Neural progenitor cell (in vitro differentiated cells): ENCODE measurements at places on chromosomes 1 and 21.

DNA sequence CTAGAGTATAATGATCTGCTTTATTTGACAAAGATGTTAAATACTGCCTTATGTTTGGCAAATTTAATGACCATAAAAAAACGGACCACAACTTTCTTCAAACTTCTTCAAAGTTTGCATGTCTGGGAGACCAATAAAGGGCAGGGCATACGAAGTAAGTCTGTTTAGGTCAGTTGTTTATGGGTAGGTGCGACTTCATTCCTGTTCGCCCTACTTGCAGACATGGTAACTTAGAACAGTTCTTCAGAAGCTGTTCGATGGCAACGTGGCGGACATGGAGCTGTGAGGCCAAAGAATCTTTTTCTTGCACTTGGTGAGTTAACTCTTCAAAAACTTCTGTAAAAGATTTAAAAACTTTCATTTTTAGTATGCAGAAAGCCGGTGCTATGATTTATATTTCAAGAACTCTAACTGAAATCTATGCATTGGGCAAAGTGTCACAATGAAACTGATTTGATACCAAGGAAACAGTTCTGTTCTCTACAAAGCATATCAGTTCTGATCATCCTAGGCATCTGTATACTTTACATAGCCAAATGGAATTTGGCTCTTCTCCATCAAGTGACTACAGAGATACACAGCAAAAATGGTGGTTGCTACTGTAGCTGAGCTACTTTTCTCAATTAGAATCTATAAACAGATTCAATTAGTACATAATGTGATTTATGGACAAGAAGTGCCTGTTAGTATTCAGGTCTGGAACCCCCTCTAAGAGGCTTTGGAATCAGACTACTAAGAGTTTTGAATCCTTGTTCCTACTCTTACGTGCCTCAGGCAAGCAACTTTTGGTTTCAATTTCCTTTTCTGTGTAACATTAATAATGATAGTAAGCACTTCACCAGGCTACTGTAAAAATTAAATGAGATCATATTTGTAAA, 25.7 kb downstream of the C21orf91 start:
- DNase-seq = no peak

- no peak for DNase-seq
Observed at GRCh38 chr21:29704719-29705118, 235.1 kb downstream of the GRIK1 start.

DNA sequence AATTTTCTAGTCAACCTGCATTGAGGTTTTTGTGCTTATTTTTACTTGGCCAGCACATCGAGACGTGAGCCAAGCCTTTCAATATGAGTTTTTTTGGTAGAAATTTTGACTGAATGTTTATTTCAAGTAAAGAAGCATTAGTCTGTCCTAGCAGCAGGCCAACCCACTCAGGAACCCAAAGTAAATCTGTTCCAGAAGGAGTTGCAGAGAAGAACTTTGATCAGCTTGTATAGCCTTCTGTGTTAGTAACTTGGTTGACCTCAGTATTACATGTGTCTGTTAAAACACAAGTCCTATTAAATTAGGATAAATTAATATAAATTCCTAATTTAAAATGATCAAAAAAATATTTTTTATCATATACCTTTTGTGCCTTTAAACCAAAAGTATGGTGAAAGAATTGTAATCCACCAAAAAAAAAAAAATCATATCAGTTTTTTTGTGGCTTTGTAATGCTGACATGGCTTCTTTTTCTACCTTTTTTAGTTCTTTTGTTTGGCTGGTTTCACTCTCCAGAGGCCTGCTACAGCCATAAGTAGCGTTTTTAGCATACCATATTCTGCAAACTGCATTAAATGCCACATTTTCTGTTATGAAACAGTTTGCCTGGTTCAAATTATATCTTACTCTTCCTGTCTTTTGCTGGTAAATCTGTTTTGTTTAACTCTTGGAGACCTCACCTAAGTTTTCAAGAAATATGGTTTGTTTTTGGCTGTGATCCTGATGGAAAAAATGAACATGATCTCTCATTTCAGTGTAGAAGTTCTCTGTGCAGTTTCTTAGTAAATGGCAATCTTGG, 39.5 kb downstream of the ATF6 start:
- no peak for DNase-seq

- DNase-seq = no peak
Observed at GRCh38 chr1:58338081-58338480, 208.4 kb downstream of the OMA1 start.

GRCh38 chr1:37755290-37755689, 9.6 kb downstream of the EPHA10 start:
- no peak for DNase-seq

GRCh38 chr21:23690316-23690715, 1917.0 kb downstream of the MRPL39 start:
- DNase-seq = no peak

DNA sequence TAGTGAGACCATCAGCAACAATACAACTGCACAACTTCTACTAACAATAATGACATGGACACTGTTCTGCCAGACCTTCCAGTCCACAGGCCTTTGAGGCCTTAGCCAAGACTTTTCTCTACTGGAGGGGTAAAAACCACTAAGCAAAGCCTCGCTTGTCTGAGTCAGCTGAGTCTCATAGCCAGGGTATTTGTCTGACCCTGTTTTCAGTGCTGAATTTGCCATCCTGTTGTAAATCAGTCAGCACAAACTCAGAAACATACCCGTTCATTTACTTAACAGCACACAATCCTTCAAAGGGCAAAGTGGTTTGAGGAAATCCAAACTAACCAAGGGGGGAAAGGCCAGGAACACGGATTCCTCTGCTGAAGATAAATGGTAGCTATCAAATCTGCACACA, 537.8 kb downstream of the SMYD3 start:
- no peak for DNase-seq

GRCh38 chr1:236716160-236716559, 29.9 kb downstream of the ACTN2 start:
- no peak for DNase-seq

DNA sequence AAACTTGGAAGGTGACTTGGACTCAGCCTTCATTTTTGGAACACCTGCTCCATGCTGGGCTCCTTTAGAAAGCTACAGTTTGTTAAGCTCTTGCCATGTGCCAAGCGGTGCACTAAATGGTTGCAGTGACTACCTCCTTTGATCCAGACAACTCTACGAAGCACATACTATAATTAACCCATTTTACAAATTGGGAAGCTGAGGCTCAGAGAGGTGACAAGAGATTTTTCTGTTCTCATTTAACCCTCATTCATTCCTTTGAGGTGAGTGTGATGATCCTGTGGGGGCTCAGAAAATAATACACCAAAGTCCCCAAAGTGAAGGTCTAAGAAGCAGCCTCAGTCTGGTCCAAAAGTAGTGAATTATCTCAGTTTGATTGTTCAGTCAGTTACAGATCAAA, 1.6 kb upstream of the PAQR7 start:
- DNase-seq = no peak

GRCh38 chr1:234628089-234628488, 18.1 kb upstream of the IRF2BP2 start:
- no peak for DNase-seq

- DNase-seq = no peak
Observed at GRCh38 chr21:43191521-43191920, 22.7 kb downstream of the CRYAA start.

- DNase-seq = no peak
Observed at GRCh38 chr1:90067194-90067931, 72.5 kb downstream of the ZNF326 start.

GRCh38 chr21:38300141-38300578, 43.4 kb downstream of the KCNJ15 start:
- DNase-seq = no peak

DNA sequence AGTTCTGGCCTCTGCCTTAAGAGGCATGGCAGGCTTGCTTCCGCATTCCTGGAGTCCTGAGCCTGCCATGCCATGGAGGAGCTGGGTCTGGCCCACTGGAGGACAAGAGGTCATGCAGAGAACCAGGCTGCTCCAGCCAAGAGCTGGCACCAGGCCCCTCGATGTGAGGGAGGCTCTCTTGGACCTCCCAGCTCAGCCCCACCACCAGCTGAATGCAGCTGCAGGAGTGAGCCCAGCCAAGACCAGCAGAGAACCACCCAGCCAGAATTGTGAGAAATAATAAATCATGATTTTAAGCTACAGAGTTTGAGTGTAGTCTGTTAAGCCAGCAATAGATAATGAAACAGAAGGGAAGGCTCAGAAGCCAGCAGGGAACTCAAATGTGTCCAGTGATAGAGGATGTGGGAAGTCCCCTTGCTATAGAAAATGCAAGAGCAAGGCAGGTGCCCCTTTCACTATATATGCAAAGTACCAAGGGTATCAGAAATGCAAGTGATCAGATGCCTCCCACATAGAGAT, 118.4 kb downstream of the HIVEP3 start:
- DNase-seq = no peak

DNA sequence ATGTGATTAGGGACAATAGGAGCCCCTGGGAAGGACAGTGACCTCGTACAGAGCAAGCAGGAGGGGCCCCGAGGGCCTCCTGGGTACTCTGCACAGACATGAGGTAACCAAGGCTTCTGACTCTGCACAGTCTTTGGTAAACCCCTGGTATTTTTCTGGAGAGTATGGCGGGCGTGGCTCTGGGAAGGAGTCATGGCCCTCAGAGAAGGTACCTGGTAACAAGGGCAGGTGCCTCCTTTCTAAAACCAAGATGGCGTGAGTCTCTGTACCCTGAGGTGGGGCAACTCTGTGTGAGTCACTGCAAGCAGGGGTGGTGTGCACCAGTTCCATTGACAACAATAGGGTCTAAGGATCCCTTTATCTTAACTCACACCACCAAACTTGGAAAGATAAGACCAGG, 39.9 kb upstream of the SLC19A1 start:
- no peak for DNase-seq

GRCh38 chr1:224251741-224252146, 68.7 kb downstream of the DEGS1 start:
- no peak for DNase-seq
